Hematopoietic multipotent progenitor cell (in vitro differentiated cells): ENCODE measurements at places on chromosomes 6 and 20.

DNA sequence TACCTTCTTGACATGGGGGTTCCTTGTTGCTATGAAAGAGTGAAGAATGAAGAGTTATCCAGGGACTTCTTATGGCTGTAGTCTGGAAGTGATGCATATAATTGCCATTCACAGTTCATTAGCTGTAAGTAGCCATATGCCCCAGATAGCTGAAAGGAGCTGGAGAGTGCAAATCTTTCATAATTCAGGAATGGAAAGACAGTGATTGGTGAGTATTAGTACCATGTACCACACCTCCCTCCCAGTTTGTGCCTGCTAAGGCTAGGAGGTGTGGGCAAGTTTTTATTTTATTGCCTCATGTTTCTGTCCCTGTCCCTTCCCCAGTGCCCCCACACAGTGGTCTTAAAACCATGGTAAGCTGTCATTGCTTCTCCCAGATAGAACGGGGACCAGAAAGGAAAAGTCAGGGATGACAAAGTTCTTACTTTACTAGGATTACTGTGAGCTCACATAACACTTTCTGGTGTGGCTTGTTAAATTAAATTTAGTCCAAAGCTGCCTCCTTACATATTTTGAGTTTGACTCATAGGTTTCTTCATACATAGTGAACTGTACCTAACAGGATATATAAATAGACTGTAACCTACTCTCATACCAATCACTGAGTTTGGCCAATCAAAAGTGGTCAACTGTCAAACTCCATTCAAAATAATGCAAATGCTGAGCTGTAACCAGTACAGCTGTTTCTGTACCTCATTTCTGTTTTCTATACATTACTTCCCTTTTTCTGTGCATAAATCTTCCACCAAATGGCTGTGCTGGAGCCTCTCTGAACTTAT is 119.4 kb downstream of the RFPL4B start:
- peak; percentile 11 for DNase-seq

DNA sequence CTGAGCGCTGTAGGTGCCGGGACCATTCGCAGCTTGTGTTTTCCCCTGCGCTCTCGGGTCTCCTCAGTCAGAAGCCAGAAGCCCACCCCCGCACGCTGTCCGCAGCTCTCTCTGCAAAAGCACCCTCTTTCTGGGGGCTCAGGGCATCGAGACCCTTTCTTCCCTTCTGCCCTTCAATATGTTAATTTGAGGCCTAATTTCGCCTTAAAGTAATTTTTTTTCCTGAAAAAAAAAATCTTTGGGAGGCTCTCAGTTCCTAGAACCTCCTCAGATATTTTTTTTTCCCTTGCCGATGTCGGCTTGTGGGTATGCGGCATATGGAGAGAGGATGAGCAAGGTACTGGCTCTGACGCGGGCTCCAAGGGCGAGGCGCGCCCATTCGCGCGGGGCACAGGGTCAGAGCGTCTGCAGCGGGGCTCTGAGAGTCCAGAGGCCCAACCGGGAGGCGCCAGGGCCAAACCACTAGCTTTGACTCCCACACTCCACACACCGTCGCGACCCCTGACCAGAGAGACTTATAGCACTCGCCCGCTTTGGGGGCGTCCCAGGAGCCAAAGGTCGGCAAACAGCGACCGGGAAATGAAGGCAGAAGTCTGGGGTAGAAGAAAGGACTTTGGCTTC is 893 bp downstream of the PRDM13 start:
- no peak for DNase-seq

DNA sequence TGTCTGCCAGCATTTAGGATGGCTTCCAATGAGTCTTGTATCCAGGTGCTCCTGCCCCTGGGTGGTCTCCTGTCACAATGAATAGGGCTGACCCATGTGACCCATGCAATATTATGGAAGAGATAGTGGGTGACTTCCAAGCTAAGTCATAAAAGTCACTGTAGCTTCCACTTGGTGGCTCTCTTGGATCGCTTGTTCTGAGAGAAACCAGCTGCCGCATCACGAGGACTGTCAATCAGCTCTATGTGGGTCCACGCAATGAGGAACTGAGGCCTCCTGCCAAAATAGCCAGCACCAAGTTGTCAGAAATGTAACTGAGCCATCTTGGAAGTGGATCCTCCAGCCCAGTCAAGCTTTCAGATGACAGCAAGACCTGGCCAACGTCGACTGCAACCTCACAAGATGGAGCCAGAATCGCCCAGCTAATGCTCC is 14.9 kb upstream of the MATN4 start:
- DNase-seq = no peak

GRCh38 chr20:22460231-22460630 is 124.1 kb downstream of the FOXA2 start:
- no peak for DNase-seq

GRCh38 chr6:109096208-109096607 is 901 bp downstream of the CEP57L1 start:
- no peak for DNase-seq

DNA sequence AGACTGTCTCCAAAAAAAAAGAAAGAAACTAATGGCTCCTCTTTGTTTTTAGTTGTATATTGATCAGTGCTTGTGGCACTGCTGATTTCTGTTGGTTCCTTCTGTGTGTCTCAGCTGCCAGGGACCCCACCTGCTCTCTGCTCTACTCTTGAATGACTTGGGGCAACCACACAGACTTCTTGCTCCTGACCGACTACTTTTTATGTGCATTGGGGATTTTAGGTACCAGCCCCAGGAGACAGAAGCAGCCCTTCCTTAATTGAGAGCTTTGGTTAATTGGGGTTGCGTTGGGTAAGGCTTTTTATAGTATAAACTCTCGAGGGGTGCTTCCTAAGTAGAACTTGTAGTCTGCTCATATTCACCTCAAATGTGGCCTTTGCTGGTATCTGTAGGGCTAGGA is 6.9 kb downstream of the STK35 start:
- DNase-seq = no peak

DNA sequence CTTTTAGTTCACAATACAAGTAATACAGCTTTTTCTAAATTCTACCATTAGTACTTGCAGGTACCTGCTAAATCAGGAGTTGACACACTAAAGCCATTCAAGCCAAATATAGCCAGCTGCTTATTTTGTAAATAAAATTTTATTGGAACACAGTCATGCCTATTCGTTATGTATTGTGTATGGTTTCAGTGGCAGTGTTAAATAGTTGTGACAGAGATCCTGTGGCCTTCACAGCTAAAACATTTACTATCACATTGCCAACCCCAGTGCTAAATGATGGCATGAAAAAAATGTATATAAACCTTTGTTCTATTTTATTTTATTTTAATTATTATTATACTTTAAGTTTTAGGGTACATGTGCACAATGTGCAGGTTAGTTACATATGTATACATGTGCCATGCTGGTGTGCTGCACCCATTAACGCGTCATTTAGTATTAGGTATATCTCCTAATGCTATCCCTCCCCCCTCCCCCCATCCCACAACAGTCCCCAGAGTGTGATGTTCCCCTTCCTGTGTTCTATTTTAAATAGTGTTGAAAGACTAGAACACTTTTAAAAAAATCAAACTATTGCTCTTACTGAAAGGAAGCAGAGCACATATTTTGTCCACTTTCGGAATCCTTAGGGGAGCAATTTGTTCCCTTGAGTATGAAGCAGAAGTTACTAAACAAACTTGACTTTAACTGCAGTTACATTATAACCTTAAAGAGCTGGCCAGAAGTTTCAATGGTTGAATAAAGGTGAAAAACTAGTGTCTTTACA is 115.7 kb downstream of the PRIM2 start:
- no peak for DNase-seq

DNA sequence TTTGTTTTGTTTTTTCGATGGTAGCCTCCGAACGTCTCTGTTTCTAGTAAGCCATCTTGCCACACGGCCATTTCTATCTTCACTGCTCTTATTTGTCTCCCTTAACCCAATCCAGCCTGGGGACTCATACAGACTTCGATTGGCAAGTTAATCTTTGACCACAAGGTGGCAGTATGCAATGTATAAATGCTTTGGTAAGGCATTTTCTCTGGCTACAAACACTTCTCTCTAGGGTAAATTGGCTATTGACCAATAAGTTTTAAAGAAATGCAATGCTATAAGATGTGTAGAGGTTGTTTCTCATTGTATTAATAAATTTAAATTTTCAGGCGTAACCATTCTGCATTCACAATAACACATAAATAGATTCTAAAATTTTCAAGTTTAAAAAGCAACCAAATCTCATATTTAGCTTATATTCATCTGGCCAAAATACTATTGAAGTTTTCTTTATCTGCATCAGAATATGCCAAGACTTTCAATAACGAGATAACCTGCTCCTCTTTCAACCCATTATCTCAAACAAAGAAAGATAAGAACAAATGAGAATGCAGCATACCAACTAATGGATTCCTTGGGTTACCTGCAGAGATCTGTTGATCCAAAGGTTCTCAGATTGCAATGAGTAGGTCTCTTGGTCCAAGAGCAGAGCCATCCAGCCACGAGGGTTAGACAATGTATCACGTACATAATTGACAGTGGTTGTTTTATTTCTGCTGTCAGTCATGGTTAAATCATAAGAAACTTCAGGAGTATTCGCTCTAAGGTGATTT is 231.9 kb downstream of the PKHD1 start:
- DNase-seq = no peak

DNA sequence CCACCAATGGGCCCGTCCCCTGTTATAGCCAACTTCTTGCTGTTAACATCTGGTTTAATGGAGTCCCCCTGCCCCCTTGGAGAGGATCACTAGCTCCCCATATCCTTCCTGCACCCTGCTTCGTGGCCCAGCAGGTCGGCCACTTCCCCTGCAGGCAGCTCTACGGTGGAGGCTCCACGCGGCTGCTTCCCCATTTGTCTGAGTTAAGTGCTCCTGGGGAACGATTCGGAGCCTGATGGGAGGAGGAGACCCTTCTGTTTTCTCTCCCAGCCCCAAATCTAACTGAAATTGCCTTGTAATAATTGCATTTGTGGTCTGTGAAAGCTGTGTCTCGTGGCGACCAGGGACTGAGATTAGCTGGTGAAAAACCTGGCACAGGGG is 74.6 kb downstream of the SULF2 start:
- peak; percentile 85 for DNase-seq

GRCh38 chr20:62330576-62331317 is 27.9 kb downstream of the ADRM1 start:
- DNase-seq = no peak

DNA sequence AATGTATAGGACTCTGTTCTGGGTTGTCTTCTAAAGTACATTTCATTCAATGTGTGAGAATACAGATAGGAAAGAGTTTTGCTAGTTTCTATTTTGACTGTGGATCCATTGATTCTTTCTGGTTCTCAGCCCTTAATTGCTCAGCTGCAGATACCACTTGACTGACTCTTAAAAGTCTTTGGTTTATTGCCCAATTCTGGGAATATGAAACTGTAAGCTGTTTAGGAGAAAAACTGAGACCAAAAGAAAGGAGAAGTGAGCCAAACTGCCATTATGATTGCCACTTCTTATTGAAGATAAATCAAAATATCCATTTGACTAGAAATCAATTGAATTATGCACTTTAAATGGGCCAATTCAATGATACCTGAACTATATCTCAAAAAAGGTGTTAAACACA is 211.4 kb downstream of the ESR1 start:
- no peak for DNase-seq

- DNase-seq = peak; percentile 52
Observed at GRCh38 chr6:18477301-18477941, 90.3 kb downstream of the RNF144B start.

DNA sequence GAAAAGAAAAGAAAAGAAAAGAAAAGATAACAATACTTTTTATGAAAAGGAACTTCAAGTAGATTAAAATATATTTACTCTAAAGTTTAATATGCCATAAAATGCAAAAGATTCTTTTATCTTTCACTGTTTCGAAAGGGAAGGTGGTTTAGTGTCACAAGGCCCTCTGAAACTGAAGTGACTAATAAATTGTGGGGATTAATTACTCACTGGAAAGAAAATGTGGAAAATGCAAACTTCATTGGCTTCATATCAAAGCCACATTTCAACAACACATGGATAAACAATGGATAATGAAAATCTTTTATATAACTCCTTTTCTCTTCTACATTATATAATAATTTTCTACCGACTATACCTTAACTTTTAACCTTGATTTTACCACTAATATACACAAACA is 320.5 kb upstream of the RSPO3 start:
- no peak for DNase-seq

- DNase-seq = no peak
Observed at GRCh38 chr20:1898482-1899240, 3.5 kb downstream of the SIRPA start.

DNA sequence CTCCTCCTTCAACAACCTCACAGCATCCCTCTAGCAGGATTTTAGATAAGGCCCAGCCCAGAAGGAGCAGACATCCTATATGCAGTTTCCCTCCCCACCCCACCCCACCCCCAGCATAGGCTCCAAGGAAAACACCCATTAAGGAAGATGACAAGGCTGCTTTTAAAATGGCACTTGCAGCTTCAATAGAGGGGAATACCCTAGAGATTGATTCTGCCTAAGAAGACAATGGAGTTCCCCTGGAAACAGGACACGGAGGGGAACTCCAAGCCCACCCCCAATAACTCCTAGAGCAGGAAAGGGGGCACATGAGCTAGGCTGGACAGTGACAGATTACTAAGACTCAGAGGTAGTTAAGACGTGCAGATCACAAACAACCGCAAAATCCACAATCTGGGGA is 34.7 kb downstream of the CPNE5 start:
- no peak for DNase-seq

- DNase-seq = no peak
Observed at GRCh38 chr20:51022803-51023616, at the start of gene KCNG1. Gene KCNG1 (minus strand): TSS chr20:51023107. CDS start chr20:51010338, 12,769 bp downstream.

GRCh38 chr6:3837781-3838180 is 11.4 kb upstream of the FAM50B start:
- DNase-seq = no peak

GRCh38 chr6:169058634-169059033 is 195.0 kb downstream of the THBS2 start:
- no peak for DNase-seq

DNA sequence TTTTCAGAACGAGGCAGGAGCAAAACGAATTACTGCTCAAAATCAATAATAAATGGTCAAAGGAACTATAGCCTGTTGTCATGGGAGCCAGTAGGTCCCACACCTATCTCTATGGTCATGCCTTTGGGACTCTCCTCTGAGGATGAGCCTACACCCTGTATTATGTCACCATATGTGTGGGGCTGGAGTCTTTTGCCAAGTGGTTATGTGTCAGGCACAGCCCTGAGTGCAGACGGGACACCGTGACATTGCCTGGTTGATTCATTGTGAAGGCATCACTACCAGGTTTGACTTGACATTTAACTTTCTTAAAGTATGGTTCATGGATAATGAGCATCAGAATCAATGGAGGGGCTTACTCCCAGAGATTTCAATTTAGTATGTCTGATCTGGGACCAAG is 23.6 kb downstream of the BMP6 start:
- no peak for DNase-seq

GRCh38 chr6:145147559-145147958 is 587.8 kb downstream of the EPM2A start:
- DNase-seq = no peak

GRCh38 chr6:154402081-154402780 is 45.6 kb upstream of the IPCEF1 start:
- DNase-seq = no peak

DNA sequence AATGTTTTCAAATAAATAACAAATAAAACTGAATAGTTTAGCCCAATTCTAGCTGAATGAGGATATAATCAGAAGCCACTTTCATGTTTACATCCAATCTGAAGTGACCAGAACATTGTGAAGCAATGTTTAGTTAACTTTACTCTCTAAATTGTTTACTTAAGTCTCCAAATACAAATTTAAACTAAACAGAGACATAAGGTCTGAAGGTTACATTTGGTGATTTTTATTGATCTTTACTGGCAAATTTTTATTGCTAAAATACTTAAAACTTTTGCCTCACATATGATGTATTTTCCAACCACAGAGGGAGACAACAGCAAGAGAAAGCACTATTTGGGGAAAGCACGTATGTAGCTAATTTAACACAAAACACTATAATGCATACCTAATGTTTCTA is 106.8 kb upstream of the THEMIS start:
- DNase-seq = no peak
